ENCODE measurements at places on chromosomes 2 and 18.

- DNase-seq = no peak
Observed at GRCh38 chr2:67576991-67577390, 179.9 kb downstream of the ETAA1 start.

- DNase-seq = no peak
Observed at GRCh38 chr18:77088963-77089722, 43.4 kb downstream of the MBP start.

DNA sequence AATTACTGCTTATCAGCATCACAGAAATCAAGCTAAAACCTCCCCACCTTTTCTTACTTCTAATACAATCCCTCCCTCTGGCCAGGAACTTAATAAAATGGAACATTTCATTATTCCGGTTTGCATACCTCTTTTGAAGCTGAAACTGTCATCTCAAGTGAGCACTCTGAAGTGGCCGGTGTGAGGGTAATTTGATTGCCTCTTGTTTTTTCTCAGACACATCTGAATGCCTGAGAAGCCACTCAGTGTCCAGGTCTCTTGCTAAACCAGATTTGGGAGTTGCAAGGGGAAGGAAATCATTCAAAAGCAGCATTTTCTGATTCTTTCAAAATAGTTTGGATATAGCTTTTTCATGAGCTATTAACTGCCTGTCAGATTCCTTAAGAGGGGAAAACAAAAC, 190.3 kb downstream of the C1D start:
- DNase-seq = no peak

- no peak for DNase-seq
Observed at GRCh38 chr2:111986116-111986900, 68.8 kb upstream of the TMEM87B start.

- DNase-seq = no peak
Observed at GRCh38 chr18:57981308-57982028, 62.6 kb upstream of the NEDD4L start.
